Stimulated activated CD4-positive, alpha-beta T cell treated with anti-CD3 and anti-CD28 coated beads, Interleukin-1b, Interleukin-23, amount 100 ng/mL, for 4 hours (primary cell): ENCODE measurements at places on chromosomes 3 and 15.

DNA sequence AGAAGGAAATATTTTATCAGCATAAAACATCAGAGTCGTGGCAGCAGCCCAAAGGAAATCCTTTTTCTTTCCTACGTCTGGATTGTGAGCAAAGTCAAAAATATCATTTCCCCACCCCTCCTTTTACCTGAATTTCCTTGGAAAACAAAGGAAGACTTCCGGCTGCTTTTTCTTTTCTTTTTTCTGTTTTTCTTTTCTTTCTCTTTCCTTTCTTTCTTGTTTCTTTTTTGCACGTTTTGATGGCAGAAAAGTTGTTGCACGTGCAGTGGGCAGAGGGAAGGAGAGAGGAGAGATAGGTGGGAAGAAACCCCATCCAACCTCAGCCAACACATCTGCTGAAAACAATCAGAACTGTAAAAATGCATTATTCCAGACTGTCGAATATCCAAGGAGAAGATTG, 544 bp upstream of the MYO1E start:
- no peak for DNase-seq

DNA sequence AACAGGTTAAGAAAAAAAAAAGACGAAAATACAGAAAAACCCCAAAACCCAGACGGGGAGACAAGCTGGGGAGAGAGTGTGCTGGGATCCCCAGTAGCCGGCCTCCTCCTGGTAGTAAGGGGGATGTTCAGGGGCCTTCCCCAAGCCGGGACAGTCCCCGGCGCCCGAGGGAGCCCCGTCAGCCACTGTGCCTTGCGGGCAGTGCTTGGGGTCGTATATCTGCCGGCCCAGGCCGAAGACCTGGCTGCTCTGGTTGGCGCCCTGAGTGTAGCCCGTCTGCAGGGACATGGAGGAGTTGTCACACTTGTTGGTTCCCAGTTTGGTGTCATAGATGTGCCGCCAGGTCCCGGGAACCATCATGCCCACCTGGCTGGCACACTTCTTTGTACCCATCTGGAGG, 287.2 kb upstream of the GADL1 start:
- DNase-seq, result no peak

GRCh38 chr15:65870889-65871533, 1.7 kb downstream of the RAB11A start:
- no peak for DNase-seq

DNA sequence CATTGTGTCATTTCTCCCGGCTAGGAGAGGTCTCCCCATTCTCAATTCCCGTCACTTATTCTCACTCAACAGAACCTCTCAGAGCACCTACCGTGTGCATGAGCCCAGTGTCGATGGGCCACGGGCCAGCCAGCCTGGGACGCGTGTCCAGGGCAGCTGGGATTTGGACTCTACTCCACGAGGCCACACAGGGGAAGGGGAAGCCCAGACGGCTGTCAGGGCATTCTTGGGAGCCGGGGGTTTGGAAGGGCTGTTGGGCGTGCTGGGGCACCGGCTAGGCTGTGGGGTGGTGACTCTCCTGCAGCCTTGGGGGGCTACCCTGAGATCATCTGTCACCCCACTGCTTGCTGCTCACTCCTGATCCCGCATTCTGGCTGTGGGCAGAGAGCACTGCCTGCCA, 41.7 kb upstream of the PCSK6 start:
- no peak for DNase-seq

DNA sequence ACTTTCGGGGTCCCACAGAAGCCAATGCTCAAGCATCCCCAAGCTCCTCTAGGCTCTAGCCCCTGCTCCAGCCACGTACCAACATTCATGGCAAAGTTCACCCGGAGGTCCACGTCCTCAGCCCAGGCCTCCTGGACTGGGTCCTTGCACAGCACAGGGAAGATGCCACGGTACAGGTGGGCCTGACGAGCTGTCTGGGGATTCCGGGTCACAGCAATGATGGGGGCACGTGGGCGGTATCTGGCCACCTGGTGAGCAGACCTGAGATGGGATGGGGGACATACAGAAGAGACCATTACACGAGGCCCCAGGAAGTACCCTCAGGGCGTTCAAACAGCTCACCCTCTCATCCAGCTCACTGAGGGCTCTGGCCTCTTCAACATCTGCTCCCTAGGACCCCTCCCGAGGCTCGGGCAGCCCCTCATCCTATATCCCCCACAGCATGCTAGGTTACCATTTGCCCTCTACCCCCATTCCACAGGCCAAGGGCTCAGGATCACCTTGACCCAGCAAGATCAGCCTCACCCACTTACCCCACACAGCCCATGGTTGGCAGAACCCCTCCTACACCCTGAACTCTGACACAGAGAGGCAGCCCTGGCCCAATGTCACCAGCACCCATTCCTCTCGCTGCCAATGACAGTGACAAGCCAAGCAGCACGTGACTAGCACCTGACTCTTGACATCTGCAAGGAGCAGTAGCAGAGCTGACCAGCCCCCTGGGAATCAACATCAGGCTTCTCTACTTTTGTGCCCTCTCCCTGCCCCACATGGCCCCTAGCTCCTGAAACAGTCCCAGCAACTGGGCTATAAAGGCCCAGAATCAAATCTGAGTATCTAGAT, 3.0 kb upstream of the GRAMD2A start:
- DNase-seq, result no peak

DNA sequence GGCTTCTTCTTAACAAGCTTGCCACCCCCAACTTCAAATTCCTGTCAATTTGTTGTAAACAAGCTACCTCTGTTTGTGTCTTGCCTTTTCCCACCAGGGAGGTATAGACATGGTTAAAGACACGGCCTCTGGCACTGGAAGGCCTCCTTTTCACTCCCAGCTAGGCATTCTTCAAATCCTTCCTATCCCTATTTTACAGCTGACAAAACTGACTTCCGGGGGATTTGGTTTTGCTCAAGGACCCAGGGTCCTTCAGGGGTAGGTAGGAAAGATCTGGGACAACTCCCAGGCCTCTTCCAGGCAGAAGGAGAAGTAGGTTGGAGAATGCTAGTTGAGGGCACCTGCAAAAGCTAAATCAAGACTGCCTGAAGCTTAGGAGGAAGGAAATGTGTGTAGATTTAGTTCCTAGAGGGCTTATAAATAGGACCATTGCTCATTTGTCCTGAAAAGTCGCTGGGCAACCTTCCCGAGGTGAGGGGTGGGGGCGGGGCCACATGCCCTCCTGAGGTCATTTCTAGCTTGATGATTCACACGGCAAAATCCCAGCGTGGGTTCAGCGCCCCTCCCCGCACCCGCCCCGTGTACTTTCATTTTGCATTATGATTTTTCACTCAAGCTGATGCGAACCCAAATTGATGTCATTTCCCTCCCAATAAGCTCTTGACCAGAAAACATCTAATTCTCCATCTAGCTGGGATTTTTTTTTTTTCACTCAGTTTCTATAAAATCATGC, 365.5 kb downstream of the SHQ1 start:
- DNase-seq, result peak; percentile 68

DNA sequence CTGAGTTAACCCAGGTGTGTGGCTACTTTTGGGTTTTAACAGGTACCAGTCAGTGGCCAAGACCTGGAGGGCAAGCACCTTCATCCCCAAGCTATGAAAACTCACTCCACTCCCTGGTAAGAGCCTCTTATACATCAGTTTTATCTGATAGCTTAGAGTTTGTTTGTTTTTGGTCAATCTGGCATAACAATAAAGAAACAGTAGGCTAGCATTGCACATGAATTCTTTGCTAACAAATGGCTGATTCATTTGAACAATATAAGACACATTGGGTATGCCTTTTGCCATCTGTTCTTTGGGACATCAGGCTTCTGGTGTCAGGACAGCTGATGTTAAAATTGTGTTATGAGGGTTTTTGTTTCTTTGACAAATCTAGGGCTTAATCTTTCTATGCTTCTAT, 125.0 kb upstream of the CGNL1 start:
- no peak for DNase-seq

DNA sequence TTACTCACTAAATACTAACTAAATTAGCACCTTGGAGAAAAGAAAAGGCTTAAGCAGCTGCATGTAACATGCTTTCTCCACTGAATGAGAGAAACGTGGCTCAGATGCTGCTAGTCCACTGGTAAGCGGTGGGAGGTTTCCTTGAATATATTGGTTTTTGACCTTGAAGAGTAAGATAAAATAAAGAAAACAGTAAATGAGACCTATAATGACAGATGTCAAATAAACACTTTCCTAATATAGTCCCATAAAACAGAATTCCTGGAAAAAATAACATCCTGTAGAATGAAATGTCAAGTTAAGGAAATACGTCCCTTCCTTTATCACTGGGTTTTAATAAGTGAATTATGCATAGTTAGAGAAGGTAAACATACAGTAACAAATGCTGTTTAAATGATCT, 215.0 kb downstream of the DPH6 start:
- no peak for DNase-seq

DNA sequence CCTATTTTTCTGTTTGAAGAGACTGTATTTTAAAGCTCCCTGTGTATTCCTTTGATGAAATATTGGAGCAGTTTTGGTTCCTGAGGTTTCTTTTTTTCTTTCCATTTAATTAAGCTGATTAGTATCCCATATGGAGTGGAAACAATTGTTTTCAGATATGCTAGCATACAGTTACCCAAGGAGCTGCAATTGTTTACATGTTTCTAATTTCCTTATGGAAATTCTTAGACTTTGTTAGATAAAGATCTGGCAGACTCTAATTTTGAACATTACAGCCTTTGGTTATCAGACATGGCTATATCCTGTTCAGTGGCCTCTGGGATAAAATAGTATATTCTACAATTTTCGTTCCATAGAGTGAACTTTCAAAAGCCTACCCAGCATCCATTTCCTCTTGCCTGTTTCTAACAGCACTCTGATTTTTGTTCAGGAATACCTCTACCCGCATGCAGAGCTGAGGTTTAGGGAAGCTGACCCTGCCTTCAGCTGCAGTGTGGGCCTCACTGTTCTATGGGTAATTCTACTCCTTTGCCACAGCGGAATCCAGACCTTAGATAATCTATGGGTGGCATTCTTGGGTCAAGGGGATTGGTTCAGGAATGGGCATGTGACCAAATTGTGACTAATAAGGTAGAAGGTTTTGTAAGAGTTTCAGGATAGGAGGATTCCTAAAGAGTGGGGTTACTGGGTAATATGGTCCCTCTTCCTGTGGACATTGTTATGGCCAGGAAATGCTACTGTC, 161.1 kb upstream of the ANKRD28 start:
- DNase-seq, result no peak

DNA sequence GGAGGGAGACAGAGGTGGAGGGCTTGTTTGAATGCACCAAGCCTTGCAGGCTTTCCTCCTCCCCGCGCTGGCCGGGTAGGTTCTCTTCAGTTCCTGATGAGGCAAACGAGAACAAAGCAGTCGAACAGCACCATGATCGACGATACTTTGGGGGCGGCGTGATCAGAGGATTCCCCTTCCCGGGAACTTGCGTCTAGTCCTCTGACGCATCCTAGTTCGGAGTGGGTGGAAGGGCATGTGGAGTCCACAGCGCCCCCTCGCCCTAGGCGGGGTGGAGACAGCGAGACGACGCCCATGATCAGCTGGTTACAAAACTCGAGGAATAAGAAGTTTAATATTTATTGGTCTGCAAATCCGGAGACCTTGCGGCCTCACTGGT, 452 bp upstream of the SV2B start:
- peak; percentile 25 for DNase-seq

DNA sequence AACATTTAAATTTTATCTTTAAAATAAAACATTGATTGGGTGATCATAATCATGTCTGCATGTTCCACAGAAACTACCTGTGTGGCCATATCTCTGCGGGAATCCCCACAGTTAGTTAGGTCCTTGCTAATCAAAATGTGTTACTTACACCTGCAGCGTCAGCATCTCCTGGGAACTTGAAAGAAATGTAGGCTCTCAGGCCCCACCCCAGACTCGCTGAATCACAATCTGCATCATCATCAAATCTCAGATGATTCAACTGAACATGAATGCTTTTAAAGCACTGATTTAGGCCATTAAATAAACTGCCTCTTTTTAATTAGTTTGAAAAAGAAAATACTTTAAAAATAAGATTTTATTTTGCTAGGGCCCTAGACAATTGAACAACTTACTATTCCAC, 577.8 kb downstream of the PYDC2 start:
- no peak for DNase-seq

DNA sequence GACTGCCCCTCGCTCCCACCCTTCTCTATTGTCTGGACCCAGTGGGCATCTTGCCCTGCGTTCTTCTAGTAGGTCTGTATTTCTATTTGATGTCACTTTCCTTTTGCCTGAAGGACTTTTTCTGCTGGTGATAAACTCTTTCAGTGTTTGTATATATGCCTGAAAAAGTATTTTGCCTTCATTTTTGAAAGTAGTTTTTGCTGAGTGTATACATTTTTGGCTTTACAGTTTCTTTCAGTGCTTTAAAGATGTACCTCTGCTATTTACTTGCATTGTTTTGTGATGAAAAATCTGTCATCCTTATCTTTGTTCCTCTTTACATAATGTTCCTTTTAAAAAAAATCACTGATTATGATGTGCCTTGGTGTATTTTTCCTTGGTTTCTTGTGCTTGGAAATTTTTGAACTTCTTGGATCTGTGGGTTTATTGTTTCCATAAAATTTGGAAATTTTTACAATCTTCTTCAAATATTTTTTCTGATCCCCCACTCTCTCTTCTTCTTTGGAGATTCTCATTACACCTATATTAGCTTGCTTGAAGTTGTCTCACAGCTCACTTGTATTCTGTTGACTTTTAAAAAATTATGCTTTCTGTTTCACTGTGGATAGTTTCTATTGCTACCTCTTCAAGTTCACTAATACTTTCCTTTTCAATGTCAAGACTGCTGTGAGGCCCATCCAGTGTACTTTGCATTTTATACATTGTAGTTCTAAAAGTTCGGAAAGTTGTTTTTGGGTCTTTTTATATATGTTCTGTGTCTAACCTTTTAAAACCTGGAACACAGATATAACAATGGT, 67.8 kb downstream of the RGMA start:
- DNase-seq, result no peak

DNA sequence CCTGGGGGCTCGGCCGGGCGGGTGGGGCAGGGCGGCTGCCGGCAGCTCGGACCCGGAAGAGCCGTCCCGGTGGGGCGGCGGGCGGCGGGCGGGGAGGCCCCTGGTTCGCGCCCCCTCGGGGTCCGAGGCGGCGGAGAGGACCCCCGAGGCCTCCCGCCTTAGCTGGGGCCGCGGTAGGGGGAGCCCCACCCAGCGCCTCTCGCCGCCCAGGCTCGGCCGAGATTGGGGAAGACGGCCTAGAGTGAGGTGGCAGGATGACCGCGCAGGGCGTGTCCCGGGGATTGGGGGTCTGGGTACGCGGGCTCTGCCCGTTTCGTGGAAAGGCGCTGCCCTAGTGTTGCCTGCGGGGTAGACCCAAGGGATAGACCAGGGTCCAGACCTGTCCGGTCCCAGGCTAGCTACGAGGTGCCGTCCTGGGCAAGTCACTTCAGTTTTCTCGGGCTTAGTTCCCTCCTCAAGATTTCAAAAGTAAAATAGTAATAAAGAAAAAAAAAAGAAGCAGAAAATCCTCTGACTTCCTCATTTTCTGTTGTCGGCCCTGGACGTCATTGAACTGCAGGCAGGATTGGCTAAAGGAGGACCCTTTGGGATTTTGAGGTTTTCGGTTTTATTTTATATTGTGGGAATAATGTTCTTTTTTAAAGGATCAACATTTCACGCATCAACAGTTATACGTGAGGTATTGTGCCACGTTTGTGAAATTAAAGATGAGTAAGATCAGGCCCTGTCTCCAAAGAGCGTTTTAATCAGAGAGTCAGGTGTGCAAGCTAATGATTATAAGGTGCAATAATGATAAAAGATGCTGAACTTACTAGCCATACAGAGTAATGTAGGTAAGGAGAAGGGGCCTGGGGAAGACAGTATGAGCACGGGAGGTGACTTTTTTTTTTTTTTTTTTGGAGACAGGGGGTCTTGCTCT, 679 bp downstream of the IQGAP1 start:
- DNase-seq, result peak; percentile 15

- no peak for DNase-seq
Measured at GRCh38 chr3:130658678-130659077, 88.0 kb downstream of the PIK3R4 start.

GRCh38 chr3:171532294-171532693, 72.1 kb upstream of the TNIK start:
- no peak for DNase-seq
